ENCODE measurements at places on chromosomes 13 and 19.

DNA sequence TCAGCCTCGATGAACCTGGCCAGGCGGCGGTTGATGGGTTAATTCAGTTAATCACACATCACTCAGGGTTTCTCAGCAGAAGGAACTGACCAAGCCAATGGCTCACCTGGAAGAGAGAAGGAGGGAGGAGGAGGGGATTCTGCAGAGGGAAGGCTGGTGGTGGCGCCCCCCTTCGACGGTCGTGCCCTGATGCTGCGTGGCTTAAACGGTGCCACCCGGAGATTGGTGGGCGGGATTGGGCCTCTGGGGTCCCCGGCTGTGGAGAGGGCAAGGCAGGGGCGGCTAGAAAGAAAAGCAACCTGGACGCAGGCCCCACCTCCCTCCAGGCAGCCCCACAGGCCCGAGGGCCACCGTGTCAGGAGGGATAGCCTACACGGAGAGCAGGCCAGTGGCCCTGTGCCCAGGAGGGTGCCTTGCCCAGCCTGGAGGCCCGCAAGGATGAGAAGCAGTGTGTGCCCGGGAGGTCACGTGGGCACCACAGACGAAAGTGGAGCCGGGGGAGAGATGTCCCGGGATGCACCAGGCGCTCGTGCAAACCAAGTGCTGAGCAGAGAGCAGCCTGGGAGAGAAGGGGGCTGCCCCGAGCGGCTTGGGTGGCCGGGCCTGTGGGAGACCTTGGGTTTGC, 16.0 kb downstream of the CSNK1G2 start:
- DNase-seq = no peak

- no peak for DNase-seq
Measured at GRCh38 chr19:55257461-55258420, 1.1 kb downstream of the PPP6R1 start.

DNA sequence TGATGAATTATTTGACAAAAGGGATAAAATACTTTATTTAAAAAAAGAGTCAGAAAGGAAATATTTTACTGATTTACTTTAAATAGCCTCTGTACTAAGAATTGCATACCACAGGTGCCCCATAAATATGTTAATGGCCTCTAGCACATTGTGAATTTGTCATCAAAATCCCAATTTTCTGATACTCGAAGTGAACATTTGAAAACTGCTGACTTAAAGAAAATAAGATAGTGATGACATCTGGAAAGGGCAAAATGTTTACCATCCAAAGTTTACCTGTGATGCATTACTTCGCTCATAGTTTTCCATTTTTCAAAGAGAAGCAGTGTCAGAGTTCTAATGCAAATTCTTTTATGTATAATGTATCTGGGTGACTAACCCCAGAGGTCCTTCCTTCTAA, 455.4 kb downstream of the KLF5 start:
- no peak for DNase-seq

DNA sequence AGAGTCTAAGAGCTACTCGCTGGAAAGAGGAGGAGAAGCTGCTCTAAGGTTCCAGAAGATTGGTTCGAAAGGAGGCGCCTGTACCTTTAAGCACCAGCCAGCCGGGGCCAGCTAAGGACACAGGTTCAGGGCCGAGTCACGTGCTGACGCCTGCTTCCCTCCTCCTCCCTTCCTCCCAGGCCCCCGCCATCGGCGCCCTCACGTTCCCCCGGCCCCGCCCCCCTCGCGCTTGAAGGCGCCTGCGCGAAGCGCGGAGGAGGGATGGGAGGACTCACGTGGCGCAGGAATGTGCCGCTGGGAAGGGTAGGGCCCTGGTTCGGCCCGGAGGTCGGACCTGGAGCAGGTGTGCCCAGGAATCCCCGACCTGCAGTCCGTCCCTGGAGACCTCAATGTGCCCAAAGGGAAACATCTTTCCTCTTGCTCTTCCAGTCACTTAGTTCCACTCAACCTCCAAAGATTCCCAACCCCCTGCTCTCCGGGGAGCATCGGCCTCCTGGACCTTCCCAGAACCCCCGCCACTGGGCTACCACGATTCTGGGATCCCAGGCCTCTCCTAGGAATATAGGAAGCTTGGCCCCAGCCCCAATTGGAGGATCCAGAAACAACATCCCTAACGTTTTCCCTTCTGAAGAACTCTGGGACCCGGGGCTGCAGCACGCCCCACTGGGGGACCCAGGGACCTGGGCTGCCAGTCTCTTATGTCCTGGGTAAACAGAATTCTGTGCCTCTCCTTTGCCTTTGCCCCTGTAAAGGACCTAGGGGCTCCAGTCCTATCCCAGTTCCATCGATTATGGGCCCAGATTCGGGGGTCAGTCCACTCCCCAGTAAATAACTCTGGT, 2.5 kb downstream of the DBP start:
- no peak for DNase-seq

- no peak for DNase-seq
Measured at GRCh38 chr13:44093607-44094564, 214.2 kb downstream of the LACC1 start.

- DNase-seq = no peak
Measured at GRCh38 chr13:65342541-65343337, 1887.4 kb downstream of the PCDH9 start.

GRCh38 chr19:33947265-33947964, 150.7 kb downstream of the KCTD15 start:
- DNase-seq = no peak

- no peak for DNase-seq
Measured at GRCh38 chr13:32142956-32143375, 111.4 kb downstream of the FRY start.

DNA sequence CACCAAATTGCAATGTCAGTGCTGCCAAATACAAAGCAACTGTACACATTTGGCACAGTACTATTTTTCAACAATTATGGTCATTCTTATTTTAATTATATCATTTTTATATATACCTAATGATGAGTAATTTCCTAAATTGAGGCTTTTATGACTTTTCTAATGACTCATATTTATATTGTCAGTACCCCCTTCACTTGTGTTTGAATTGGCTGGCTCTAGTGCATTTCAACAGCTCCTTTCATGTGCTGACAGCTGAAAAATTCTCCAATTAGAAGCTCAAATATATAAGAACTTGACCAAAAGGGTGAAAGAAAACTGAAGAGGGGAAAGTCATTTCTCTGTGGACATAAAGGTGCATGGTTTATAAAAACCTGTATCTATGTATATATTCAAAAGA, 263.3 kb downstream of the SLITRK1 start:
- DNase-seq = no peak

DNA sequence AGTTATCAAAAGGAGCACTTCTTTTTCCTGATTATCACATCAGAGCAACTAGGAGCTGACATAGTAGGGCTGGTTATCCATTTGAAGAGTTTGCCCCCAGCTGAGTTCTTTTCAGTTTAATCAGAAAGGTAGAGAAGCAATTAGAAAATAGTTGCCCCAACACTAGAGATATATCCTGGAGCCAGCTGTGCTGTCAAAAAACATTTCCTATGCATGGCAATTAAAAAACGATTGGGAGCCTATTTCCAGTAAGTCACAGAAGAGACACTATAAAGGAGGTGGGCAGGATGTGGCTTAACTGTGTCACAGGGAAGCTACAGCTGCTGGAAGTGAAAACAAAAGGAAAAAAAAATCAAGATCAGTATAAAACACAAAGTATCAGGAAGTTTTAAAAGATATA, 155.7 kb upstream of the SLITRK1 start:
- no peak for DNase-seq

DNA sequence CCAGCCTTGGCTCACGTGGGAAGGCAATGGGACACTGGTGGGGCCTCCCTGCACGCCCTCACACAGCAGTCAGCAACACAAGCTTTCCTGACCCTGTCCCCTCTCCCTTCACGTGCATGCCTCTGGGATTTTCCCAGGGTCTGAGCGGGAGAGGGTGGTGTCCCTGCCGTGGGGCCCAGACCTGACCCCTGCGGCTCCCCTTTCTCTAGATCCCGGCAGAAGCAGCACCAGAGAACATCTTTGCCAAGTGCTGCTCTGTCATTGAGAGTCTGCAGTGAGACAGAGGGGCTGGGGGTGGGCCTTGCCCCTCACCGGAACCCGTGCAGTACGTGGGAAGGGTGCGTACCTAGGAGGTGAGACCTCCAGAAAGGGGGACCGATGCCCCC, 12.6 kb downstream of the KHSRP start:
- no peak for DNase-seq

DNA sequence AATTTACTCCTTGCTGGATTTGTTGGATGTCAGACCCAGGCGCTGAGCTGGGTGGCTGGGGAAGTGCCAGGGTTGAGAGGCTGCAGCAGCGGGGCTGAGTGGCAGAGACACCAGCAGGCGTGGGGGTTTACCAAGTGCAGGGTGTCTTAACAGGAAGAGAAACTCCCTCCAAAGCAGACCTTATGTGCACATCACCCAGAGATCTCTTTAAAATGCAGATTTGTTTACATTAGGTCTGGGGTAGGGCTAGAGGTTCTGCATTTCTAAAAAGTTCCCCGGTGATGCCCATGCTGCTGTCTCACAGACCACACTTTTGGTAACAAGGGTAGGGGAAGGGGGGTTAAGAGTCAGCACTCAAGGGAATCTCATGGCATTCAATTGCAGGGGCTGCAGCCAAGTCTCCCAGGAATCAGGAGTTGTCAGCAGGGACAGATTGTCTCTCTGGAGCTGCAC, 80.7 kb upstream of the OLFM4 start:
- DNase-seq = no peak

DNA sequence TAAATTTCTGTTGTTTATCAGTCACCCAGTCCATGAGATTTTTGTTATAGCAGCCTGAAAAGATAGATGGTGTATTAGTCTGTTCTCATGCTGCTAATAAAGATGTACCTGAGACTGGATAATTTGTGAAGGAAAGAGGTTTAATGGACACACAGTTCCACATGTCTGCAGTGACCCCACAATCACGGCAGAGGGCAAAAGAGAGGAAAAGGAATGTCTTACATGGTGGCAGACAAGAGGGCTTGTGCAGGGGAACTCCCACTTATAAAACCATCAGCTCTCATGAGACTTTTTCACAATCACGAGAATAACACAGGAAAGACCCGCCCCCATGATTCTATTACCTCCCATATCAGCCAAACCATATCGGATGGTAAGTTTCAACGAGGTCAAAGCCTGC, 309.2 kb downstream of the LIG4 start:
- no peak for DNase-seq

- no peak for DNase-seq
Measured at GRCh38 chr19:41739361-41739760, 16.0 kb upstream of the CEACAM6 start.

- DNase-seq = no peak
Measured at GRCh38 chr19:2227415-2228156, 8.5 kb downstream of the PLEKHJ1 start.

DNA sequence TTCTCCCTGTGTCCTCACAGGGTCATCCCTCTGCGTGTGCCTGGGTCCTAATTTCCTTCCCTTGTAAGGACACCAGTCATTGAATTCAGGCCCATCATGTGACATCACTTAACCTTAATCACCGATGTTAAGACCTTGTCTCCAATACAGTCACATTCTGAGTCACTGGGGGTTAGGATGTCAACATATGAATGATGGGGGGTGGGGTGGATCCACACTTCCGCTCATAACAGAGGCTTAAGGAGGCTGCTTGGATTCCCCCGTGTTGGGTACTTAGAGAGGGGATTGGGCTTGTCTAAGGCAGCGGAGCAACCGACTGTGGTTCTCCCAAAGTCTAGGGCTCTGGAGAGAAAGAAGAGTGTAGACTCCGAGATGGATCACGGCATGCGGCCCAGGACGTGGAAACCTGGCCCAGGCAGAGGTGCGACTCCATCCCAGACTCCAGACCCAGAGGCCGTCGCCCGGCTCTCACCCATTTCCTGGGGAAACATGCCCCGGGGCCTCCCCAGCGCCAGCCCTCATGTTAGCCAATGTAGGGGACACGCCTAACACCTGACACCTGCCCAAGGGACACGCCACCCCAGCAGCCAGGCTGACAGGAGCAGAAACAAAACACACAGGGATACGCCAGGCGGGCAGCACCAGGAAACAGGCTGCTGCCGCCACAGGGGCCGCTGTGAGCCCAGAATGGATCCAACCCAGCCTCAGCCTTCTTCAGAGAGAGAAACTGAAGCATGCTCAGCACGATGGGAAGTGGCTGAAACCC, 17.1 kb upstream of the IGLON5 start:
- DNase-seq = no peak

GRCh38 chr19:35507561-35507960, 5.9 kb downstream of the DMKN start:
- DNase-seq = no peak

DNA sequence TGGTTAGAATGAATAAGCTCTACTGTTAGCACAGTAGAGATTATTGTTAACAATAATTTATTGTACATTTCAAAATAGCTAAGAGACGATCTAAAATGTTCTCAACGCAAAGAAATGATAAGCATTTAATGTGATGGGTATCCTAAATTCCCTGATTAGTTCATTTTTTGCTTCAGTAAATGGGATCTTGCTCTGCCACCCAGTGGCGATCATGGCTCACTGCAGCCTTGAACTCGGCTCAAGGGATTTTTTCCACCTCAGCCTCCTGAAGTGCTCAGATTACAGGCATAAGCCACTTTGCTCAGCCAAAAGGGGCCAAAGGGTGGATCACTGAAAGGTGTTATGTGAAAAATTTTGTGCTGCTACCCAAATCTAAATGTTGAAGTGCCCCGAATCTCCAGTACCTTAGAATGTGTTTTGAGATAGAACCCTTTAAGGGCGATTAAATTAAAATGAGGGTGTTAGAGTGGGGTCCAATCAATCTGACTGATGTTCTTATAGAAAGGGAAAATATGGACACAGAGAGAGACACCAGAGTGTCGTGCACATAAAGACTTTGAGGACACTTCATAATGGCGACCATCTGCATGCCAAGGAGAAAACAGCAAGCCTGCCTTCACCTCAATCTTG, 31.5 kb upstream of the ZNF766 start:
- no peak for DNase-seq

All from vagina (tissue), 2 donors.